ENCODE measurements at places on chromosomes 11 and 22.

DNA sequence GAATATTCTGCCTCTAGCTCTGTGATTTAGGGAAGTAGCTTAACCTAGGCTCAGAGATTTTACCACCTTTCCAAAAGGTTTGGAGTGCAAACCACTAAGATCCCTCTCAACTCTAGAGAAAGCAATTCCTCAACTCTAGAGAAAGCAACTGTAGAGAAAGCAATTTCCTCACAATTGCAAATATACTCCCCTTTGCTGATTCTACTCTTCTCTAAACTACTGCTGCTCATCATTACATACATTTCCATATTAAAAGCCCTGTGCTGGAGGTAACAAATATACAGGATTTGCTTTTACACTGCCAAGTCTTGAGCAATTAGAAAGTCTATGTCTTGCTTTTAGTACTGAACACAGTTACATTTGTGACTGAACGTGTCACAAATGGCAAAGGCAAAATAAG lies 48.2 kb downstream of the ALG9 start:
- no peak for DNase-seq

DNA sequence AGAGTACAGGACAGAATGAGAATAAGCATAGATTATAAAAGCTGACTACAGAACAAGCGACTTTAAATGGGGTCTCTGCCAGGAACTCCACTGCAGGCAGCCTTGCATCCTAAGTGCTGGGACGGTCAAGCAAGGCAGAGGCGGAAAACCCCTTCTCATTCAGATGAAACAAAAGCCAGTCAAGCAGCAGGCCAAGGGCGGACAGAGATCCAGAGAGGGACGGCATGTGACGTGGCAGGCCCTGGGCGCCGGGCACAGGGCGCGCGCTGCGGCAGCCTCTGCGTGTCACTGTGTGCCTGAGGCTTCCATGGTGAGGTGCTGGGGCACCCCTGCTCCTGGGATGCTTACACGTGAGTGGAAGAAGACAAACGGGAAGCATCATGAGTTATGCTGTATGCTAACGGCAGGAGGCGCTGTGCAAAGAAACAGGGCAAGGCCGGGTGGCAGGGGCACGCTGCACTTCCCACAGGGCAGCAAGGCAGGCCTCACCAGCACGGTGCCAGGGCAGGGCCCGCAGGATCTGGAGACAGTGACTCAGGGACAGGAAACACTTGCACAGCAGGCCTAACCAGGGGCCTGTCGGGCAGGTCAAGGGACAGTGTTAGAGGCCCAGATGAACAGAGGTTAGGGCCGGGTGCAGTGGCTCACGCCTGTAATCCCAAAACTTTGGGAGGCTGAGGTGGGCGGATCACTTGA lies 6.2 kb downstream of the TOLLIP start:
- no peak for DNase-seq

DNA sequence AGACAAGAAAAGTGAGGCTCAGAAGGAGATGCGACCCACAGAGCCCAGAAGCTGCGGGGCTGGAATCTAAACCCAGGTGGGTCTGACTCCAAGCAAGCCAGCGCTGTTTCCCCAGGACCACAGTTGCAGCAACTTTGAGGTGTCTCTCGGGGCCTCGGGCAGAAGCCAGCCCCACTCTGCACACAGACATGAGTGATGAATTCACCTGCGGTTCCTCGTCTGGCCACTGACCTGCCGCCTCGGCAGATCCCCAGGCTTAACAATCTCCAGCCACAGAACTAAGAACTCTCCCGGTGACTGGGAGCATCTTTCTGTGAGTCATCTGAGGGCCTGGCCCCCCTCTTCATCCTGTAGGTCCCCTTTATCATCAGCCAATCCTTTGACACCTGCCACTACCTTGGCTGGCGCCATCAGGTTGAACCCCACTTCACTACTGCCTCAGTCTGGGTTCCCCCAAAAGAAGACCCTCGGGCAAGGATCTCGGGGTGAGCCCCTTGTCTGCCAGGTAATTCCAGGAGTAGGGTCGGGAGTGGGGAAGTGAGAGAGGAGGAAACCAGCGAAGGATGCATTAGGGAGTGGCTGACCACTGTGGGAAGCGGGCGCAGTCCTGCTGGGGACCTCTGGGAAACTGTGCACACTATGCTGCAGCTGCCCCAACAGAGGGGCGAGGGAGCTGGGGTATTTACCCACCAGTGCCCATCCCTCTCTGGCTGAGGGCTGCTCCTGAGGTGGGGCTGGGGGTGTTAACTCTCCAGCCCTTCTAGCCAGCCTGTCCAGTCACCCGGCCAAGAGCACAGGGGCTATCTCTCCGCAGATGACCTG lies 33.0 kb upstream of the MN1 start:
- no peak for DNase-seq

DNA sequence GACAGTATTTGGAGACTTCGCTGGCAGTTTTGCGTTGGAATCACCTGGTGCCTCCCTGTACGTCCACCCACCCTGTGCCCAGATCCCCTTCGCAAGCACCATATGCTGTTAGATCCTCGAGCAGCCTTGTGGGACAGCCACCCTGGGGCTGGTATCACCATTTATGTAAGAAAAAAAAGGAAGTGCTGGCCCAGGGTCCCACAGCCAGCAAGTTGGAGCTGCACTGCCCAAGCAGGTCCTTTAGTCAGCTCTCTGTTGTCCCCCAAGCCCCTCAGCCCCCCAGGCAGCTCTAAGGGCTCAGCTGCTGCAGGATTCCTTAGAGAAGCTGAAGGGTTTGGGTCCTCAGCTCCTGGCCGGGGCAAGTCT lies 80.3 kb downstream of the FBLN1 start:
- DNase-seq, result no peak

DNA sequence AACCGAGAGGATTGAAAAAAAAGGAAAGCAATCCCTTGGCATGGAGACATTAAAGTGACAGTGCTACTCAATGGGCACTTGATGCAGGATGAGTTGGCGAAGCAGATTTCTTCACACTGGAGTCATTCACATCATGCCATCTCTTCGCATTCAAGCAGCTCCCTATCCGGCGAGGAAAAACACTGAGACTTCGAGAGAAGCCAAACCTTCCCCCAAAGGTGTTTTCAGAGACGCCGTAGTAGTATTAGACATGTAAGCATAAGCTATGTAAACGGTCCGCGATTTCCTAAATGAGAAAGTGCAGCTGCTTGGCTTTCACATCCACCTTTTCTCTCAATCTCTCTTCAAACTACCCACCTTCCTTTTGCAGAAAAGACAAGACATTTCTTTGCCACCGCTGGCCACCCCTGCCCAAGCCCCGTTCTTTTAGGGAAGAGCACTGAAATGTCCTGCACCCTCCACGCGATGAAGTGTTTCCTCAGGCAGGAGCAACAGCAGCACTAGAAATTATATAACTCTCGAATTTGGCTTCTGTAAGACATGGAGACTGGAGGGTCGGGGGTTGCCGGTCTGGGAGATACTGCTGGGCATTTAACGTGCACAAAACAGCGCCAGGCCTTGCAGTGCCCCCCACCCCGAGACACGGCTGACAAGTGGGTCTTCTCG lies at the start of gene DLG2:
TSS of gene DLG2 (minus strand) at position 13 of the 666 bp plus-strand sequence.
- no peak for DNase-seq

GRCh38 chr22:48898524-48899250 lies 929.0 kb downstream of the BRD1 start:
- DNase-seq, result no peak

- no peak for DNase-seq
These were observed 61.2 kb upstream of the SLC22A12 start for GRCh38 chr11:64529559-64530520.

GRCh38 chr11:2436013-2436520 lies 8.2 kb downstream of the TRPM5 start:
- no peak for DNase-seq

GRCh38 chr22:37258005-37258752 lies 14.1 kb upstream of the RAC2 start:
- no peak for DNase-seq

- no peak for DNase-seq
These were observed 3.2 kb downstream of the SEZ6L start for GRCh38 chr22:26172389-26172990.

GRCh38 chr11:85946221-85946620 lies 91.0 kb downstream of the CCDC83 start:
- no peak for DNase-seq

GRCh38 chr11:10872097-10872496 lies 14.2 kb upstream of the ZBED5 start:
- no peak for DNase-seq

- DNase-seq, result no peak
These were observed 714 bp downstream of the TRIM29 start for GRCh38 chr11:120137187-120137610.

- DNase-seq, result no peak
These were observed 2.0 kb upstream of the KRTAP5-10 start for GRCh38 chr11:71563406-71563805.

- no peak for DNase-seq
These were observed 268.6 kb upstream of the PITPNB start for GRCh38 chr22:28187612-28188011.

Measured in T-helper 1 cell (primary cell).